ENCODE measurements at places on chromosomes 12 and 14.
A peak's percentile ranks its signal among the peaks of the same experiment; 100 is the strongest.

DNA sequence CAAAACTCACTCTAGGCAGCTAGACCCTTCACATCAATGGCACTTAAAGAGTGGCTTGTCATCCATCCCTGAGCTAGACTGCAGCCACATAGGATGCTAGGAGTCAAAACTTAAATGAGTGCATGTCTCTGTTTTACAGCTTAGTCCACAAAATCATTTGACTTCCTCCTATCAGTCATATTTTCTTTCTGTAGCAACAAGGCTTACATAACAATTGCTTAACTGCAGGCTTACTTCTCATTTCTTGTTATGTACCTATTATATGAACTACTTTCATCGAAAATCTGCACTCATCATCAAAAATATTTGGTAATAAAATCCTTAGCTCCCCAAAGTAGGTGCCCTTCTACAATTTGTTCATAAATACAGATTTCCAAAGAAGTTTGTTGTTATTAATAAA is 30.1 kb downstream of the CLEC1A start:
- DNase-seq = no peak

- no peak for DNase-seq
Observed at GRCh38 chr14:92506231-92506630, 7.3 kb upstream of the RIN3 start.

- no peak for DNase-seq
Observed at GRCh38 chr14:102033241-102033640, 53.6 kb downstream of the HSP90AA1 start.

DNA sequence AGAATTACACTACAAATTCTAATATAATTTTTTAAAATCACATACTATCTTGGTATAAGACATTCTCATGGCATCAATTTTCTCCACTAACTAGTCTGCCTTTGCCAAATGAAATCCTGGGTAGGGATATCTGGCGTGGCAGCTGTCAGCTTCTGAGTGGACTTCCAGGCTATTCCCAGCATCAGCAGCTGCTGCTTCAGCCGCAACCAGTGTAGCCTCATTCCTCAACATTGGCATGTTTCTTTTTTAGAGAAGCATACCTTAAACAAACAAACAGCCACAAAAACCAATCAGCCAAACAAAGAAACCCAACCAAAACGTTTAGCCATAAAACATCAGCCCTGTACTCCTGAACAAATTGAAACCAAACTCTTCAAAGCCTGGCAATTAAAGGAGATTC is 235.8 kb downstream of the SSPN start:
- DNase-seq = no peak

DNA sequence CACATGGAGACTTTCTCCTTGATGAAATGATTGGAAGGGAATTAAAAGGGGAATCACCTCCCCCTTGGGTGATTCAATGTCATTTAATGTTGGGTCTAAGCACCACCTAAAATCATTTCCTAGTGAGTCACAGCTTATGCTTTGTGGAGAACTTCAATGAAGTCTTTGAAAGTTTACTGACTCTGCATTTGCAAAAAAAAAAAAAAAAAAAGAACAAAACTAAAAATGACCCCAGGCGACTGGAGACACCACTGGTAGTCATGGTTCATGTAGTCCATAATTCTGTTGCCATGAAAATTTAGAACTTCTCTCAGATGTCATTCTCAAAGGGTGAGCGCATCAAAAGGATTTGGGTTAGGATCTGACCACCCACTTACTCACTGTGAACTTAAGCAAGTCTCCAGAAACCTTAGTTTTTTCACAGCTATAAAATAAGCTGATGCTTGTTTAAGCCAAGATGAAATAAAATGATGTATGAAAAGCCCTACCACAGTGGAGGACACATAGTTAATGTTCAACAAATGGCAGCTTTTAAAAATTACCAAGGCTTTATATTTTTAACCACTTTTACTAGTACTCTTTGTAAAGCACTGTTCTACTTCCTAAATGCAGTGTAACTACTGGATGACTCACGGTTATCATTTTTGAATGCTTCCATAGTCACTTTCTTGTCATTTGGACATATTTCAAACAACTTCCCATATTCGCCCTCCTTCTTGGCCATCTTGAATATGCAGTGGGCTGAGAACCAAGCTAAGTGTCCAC is 18.1 kb upstream of the KSR2 start:
- DNase-seq = no peak

DNA sequence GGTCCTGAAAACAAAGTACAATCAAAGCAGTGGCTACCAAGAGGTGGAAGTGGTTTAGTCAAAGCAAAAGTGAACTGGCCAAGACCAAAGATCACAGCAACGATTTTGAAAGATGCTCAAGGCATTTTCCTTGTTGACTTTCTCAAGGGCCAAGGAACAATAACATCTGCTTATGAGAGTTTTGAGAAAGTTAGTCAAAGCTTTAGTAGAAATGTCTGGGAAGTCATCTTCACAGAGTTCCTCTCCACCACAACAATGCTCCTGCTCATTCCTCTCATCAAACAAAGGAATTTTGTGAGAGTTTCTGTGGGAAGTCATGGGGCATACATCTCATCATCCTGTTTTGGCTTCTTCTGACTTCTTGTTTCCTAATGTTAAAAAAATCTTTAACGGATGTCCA is 80.1 kb downstream of the PLEKHA5 start:
- DNase-seq = no peak

DNA sequence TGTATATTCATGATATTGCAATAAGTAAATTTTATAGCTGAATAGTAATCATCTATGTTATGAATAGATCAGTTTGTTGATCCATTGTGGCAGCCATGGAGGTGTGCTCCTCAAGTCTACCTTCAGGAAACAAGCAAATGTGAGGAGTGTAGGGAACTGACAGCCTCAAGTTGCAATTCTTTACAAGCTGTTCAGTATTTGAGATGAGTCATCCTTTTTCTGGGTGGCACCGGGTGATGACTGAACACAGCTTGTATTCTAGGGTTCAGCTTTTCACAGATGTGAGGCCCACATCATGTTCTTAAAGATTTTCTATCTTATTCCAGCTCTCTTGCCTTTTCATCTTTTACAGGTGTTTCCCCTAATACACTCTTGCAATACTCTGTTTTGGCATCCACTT is 452.4 kb downstream of the KCNH5 start:
- DNase-seq = no peak

GRCh38 chr14:49923442-49923841 is 30.6 kb downstream of the ARF6 start:
- no peak for DNase-seq

DNA sequence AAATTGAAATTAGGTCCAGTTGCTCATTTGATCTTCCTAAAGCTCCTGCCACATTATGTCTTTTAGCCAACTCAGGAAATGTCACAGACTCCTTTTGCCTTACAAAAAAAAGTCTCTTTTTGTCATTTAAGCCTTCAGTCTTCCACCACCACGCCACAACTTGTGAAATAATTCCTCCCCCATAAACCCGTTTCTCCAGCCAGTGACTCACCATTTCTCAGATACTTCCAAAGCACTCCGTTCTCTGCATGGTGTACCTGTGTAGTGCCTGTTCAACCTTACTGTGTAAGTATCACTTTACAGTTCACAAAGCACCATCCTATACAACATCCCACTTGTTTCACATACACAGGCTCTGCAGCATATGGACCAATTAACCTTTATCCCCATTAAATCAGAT is 139.5 kb upstream of the AEBP2 start:
- DNase-seq = no peak

DNA sequence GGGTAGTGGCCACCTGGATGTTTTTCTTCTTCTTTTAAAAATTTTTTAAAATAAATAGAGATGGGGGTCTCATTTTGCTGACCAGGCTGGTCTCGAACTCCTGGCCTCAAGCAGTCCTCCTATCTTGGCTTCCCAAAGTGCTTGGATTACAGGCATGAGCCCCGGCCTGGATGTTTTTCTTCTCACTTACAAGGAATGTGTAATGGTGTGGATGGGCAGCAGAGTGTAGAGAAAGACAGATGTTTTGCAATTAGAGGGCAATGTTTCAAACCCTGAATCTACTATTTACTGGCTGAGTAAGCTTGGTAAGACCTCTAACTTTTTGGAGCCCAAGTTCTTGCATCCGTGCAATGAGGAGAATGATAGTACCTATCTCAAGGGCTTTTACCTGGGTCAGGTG is 48.1 kb downstream of the ADCK1 start:
- no peak for DNase-seq

- no peak for DNase-seq
Observed at GRCh38 chr12:49871263-49871561, 28.3 kb upstream of the BCDIN3D start.

DNA sequence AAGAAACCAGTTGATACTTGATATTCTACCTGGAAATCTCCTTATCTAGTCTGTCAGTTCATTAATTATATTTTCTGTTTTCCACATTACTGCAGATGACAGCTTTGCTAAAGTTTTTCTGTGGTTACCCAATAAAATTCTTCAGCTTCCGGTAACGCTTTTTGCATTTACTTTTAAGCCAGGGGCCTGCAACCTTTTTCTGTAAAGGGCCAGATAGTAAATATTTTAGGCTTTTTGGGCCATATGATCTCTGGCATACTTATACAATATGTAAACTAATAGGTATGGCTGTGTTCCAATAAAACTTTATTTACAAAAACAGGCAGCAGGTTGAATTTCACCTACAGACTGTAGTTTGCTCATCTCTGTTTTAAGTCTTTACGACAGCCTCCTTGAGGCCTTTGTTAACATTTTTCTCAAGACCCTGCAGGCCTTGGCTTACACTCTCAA is 48.3 kb downstream of the SPATS2 start:
- no peak for DNase-seq

GRCh38 chr12:80019691-80020090 is 79.6 kb upstream of the OTOGL start:
- no peak for DNase-seq

DNA sequence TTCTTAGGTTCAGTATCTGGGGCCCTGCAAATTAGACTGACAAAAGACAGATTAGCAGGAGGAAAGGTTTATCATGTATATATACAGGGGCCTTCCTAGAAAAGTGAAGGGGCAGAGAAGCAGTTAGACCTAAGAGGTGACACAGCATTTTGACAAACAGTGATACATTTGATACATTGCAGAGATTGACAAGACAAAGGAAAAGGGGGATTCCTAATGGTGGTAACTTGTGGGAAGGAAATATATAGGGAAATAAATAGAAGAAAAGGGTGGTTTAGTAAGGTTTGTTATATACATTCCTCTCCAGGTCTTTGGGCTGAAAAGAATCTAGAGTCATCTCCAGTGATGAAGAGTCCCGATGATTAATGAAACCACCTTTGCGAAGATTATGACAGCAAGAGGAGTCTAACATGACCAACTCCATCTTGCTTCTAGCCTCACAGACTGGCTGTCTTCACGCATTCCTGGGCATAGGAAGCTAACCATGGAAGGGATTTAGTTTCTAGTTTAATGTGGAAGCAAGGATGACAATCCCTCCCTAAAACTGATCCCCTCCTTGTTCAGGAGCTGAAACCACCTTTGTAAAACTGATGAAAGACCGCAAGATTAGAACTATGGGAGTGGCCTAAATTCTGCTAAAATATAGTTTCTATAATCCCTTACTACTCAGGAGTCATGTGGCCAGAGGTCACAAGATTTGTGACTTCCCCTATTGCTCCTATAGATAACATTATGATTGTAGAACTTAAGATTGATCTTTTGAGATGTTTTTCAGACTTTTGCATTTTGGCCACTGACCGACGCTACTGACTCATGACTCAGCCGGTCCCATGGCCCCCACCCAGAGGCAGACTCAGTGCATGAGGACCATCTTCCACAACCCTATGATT is 31.1 kb upstream of the CPM start:
- DNase-seq = no peak

DNA sequence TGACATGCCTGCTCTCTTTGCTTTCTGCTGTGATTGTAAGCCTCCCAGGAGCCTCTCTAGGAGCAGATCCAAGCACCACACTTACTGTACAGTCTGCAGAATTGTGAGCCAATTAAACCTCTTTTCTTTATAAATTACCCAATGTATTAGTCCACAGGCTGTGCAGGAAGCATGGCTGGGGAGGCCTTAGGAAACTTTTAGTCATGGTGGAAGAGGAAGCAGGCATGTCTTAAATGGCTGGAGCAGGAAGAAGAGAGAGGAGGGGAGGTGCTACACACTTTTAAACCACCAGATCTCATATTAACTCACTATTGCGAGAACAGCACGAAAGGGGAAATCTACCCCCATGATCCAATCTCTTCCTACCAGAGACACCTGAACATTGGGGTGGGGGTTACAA is 108.9 kb downstream of the DERA start:
- no peak for DNase-seq

DNA sequence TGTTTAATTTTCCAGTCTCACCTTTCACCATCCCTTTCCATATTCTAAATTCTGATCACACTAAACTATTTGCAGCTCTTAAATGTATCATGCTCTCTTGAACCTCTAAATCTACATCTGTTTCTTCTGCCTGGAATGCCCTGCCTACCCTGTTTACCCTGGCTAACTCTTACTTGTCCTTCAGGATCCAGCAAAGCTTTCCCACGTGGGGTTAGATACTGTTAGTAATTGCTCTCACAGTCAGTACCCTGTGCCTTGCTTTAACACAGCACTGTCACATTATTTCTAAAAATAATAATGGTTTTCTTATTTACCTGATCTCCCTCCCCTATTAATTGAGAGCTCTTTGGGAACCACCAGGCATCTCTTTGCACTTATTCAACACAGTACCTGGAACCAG is 333.0 kb downstream of the CEP128 start:
- DNase-seq = no peak

DNA sequence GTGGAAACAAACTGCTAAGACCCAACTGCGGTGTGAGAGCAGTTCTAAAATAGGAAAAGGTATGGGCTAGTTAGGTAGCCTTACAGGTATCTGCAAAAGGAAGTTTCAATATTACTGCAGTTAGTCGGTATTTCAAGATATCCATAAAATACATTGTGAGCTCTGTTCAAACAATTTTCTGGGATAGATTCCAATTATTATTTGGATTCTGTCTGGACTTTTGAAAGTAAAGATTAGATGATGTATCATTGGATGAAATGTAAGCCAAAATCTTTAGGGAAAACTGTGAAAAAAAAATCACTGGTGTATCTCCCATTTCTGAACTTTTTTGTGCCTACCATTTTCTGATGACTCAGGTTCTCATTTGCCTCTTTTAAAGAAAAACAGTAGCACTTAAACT is 621.6 kb downstream of the CCER1 start:
- DNase-seq = no peak

GRCh38 chr14:53109105-53110041 is 43.8 kb downstream of the DDHD1 start:
- DNase-seq = peak; percentile 6

DNA sequence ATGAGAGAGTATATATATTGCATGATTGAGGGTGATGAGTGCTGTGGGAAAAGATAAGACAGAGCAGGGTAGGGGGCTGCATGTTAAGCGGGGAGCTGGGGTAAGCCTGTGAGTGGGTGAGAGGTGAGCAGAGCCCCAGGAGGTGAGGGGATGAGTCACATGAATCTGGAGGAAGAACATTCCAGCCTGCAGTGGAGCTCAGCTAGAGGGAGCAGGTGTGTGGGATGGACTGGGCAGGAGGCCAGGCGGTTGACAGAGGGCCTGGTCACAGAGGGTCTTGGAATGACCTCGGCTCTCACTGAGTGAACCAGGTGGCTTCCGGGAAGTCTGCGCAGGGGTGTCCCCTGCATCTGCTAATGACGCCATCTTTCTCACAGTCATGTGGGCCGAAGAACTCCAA is 44.4 kb downstream of the GIT2 start:
- no peak for DNase-seq

- DNase-seq = no peak
Observed at GRCh38 chr12:4302881-4303280, 18.1 kb upstream of the TIGAR start.

- DNase-seq = no peak
Observed at GRCh38 chr12:93183940-93184671, 193.6 kb upstream of the NUDT4 start.
